ENCODE measurements at places on chromosomes 13 and 19. TPM values are rescaled to one million over a fixed set of nuclear protein-coding genes. Genes with fewer than 3 reads are reported as not detected.

- H3K27me3 ChIP-seq: no peaks in the 10 kb centered on the region
- no peak for DNase-seq
- no peaks in the 10 kb centered on the region for H3K36me3 ChIP-seq
- no peaks in the 10 kb centered on the region for H3K4me1 ChIP-seq
Observed at GRCh38 chr13:78572459-78572858, 30.9 kb downstream of the POU4F1 start.

- H3K4me3 ChIP-seq: no peak overlapping the region
- peaks cover 42% of the 10 kb centered on the region for H3K27me3 ChIP-seq
- no peaks in the 10 kb centered on the region for H3K36me3 ChIP-seq
- no peak overlapping the region for H3K27ac ChIP-seq
- H3K4me1 ChIP-seq: no peaks in the 10 kb centered on the region
Observed at GRCh38 chr19:46232029-46232428, 2.5 kb downstream of the IGFL1 start.

DNA sequence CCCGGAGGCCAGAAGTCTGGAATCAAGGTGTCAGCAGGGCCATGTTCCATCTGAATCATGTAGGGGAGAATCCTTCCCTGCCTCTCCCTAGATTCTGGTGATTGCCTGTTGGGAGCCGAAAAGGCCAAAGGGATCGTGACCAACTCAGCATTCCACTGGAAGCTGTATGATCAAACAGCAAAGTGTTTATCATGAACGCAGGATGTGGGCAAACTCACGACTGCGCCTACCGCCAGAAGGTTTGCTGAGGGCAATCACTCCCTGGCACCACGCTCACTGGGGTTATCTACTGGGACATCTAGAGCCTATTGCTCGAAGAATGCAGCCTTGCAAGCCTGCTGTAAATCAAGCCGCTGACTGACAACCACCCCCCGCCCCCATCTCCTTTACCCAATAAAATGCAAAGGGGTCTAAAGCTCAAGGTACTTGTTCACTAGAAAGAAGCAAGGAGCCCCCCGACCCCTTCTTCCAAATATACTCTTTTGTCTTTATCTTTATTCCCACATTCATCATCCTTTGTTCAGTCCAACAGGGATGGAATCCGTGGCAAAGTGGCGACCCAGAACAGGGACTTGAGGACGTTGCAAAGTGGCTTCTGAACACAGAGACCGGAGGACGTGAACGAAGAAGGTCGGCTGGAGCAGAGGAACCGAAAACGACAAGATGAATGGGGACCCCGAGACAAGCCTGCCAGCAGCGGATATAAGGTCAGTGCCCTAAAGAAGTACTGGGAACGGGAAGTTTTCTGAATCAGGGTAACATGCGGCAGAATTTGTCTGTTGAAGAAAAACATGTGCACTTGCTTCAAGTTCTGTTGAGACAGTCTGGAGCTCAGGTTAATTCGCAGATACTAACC is 16.8 kb downstream of the CLEC4M start:
- H3K4me3 ChIP-seq: no peak overlapping the region
- no peaks in the 10 kb centered on the region for H3K4me1 ChIP-seq
- DNase-seq: no peak
- no peaks in the 10 kb centered on the region for H3K36me3 ChIP-seq
- H3K27ac ChIP-seq: no peak overlapping the region
- peaks cover 34% of the 10 kb centered on the region for H3K27me3 ChIP-seq

- peaks cover 24% of the 10 kb centered on the region for H3K27me3 ChIP-seq
- H3K4me1 ChIP-seq: no peaks in the 10 kb centered on the region
- no peak overlapping the region for H3K27ac ChIP-seq
- no peaks in the 10 kb centered on the region for H3K36me3 ChIP-seq
- no peak overlapping the region for H3K4me3 ChIP-seq
Observed at GRCh38 chr13:113014752-113015745, 46.0 kb downstream of the MCF2L start.

- H3K36me3 ChIP-seq: no peaks in the 10 kb centered on the region
- H3K27ac ChIP-seq: no peak overlapping the region
- H3K27me3 ChIP-seq: peaks cover 11% of the 10 kb centered on the region
- H3K4me3 ChIP-seq: no peak overlapping the region
Observed at GRCh38 chr19:30682999-30683536, 310.9 kb downstream of the ZNF536 start.

DNA sequence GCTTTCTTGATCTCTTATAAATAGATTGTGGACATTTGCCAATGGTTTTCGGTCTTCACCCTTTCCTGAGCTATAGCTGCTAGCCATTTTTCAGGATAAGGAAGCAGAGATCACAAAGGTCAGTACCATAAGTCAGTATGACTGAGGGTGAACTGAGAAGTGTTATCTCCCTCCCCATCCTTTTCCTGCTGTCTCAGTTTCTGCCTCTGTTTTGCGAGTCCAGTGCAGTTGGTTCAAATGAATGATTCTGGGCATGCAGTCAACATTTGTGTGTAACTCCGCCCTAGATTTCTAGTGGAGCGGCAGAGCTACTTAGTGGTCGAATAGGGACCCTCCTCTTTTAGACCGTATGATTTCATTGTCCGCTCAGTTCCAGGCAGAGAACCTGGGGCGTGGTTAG is 460.8 kb upstream of the ARGLU1 start:
- H3K27ac ChIP-seq: no peak overlapping the region
- no peaks in the 10 kb centered on the region for H3K27me3 ChIP-seq
- H3K4me3 ChIP-seq: no peak overlapping the region
- no peaks in the 10 kb centered on the region for H3K36me3 ChIP-seq
- DNase-seq: no peak
- H3K4me1 ChIP-seq: peaks cover 2% of the 10 kb centered on the region

- no peak overlapping the region for H3K27ac ChIP-seq
- no peak overlapping the region for H3K4me3 ChIP-seq
- no peak for DNase-seq
- no peaks in the 10 kb centered on the region for H3K36me3 ChIP-seq
Observed at GRCh38 chr13:81540777-81541176, 1199.9 kb upstream of the SPRY2 start.

Gene ELSPBP1
- total RNA-seq: not detected

Gene PRSS57
- not detected for total RNA-seq

Gene KLC3
- total RNA-seq: 0.18 TPM

Gene TGFBR3L
- total RNA-seq: not detected

Measured in IMR-90 (cell line).